Cardiac fibroblast (primary cell): ENCODE measurements at places on chromosomes 7 and 10.
A peak's percentile ranks its signal among the peaks of the same experiment; 100 is the strongest.

GRCh38 chr7:18268571-18268970 lies 227.0 kb upstream of the HDAC9 start:
- DNase-seq, result no peak

DNA sequence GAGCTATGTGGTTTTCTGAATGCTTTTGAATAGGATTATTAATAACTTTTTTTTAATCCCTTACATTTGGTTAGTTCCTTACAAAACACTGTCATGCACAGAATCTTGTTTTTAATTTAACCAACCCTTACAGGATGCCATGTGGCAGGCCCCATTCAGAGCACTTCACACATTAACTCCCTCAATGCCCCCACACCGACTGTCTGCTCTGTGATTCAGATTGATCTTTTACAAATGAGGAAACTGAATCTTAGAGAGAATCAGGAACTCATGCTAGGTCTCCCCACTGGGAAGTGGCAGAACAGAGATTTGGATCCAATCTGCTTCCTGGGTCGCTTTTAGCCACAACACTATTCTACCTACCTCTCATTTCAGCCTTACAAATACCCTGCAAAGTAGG lies 195.8 kb upstream of the NPVF start:
- no peak for DNase-seq

GRCh38 chr7:117038408-117038807 lies 85.1 kb downstream of the ST7 start:
- DNase-seq, result no peak

DNA sequence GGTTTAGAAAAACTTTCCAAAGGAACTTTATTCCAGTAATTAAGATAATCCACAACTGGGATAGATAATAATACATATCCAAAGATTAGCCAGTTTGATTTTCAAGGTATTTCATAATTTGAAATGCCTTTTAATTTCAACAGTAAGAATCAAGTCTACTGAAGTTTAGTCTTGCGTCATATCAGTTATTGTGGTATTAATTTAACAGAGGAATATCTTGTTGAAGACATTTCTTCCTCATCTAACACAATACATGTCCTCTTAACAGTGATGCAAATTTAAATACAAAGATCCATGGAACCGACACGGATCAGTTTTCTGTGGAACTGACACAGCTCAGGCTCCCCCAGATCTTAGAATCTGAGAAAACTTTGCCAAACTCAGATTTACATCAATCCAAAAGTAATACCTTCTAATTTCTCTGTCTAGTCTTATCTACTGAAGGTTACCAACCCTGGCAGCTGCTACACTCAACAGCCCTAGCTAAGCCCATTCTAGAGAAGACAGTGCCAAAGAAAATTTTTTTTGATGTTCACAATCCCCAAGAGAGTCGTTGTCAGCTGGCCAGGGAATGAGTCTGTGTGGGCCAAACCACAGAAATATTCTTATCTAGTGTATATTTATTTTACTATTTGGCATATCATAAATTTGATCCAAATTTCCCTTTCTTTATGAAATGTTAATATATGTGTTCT lies 365.2 kb upstream of the MEOX2 start:
- peak; percentile 77 for DNase-seq

DNA sequence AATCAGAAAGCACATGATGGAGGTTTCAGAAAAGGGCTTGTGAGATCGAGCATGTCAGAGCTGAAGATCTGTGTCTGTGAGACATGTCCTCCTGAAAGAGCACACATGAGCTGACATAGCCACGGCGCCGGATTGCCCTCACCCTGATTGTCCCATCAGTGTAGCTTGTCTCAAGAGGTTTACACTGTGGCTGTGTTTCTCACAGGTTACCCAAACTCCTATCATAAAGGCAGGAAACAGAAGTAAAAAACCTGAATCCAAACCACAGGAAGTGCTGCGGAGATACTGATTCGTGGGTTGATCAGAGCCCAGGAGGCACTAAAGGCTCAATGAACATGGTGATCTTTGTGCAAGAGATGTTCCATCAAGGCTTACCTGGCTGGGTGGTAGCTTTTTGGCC lies 3.9 kb upstream of the ATP6V0E2 start:
- no peak for DNase-seq

DNA sequence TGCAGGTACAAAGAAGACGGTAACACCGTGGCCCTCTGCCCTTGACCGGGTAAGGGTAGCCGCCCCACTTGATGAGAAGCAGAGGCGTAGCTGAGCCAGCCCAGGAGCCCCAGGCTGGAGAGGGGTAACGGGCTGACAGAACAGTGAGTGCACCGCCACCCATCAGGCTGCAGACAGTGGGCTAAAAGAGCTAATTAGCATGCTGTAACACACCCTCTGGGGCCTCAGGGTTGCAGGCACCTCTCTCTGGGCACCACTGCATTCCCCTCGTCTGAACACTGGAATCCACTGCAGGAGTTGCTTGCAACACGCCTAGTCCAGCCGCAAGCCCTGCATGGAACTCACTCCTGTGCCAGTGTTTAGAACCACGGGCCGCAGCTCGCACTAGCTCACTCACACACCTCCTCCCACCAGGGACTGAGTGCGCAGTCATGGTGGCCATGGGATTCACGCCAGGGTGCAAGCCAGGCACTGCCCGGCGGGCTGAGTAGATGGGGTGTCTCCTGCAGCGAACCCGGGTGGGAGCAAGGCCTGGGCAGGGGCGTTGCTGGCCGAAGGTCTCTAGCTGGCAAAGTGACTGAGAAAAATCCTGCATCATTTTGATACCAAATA lies 36.1 kb downstream of the AGMO start:
- no peak for DNase-seq

DNA sequence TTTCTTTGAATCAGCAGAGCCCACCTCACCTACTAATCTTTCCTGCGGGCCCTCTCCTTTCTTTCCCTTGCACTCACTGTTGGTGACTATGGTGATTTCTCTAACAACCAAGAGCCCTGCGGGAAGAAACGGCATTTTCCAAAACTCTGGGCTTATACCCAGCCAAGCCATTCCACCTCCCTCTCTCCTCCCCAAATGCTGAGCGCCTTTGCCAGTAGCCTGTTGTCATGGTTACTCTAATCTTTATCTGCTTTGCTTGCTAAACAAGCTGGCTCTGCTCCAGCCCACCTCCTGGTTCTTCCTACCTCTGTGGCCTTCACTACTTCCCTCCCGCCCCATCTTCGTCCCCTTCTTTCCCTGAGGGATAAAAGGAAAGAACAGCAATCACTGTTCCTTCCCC lies 86.7 kb downstream of the DGKI start:
- DNase-seq, result peak; percentile 17

DNA sequence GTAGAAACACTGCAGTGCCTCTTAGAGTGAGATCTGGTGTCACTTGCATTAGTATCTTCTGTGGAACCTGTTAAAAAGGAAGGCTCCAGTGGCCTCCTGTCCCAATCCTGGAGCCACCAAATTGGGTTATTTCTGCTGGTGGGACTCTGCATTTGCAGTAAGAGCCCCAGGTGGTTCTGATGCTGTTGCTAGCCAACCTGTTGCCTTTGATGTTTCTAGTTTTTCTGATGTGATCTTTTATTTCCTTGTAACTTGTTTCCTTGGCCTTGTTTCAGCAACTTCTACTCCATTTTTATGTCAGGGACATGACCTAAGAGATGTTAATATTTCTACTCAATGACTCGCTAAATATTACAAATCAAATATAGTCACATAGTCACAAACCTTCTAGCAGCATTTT lies 12.5 kb upstream of the STN1 start:
- no peak for DNase-seq

- no peak for DNase-seq
Observed at GRCh38 chr7:30255064-30255769, 29.2 kb upstream of the ZNRF2 start.

- no peak for DNase-seq
Observed at GRCh38 chr10:64040781-64041180, 519.6 kb downstream of the REEP3 start.
